ENCODE measurements at places on chromosomes 1 and 21.

DNA sequence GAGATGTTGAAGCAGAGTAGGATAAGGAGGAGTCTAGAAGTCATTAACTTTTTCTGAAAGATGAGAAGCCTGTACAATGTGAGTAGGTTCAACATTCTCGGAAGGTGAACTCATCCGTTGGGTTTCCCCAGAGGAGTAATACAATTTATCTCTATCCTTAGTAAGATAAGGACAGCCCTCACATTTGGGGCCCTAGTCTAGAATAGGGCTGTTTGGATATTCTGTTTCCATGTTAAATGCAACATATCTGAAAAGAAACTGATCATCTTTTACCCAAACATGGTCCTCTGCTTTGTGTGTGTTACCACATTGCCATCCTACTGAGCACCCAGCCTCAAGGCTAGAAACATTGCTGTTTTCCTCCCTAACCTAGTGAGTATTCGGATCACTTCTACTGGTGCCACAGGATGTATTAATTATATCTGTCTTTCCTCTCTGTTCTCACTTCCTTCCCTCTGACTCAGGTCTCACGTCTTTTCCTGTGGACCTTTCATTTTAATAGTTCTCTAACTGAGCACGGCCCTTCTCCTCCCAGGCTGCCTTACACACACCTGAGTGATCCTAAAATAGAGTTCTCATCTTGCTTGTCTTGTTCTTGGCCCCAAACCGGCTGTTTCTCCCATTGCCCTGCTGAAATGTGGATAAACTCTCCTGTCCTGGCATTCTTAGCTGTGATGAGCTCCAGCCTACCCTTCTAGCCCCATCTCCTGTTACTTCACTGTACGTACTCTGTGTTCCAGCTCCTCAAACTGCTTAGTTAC is 91.7 kb downstream of the CDC14A start:
- DNase-seq: no peak

GRCh38 chr1:17973694-17974093 is 133.9 kb upstream of the IGSF21 start:
- no peak for DNase-seq

GRCh38 chr21:31284797-31285397 is 59.2 kb downstream of the TIAM1 start:
- no peak for DNase-seq

GRCh38 chr1:178048883-178049282 is 45.0 kb upstream of the RASAL2 start:
- no peak for DNase-seq

Measured in vagina (tissue), 2 donors.